ENCODE measurements at places on chromosomes 1 and 21.

DNA sequence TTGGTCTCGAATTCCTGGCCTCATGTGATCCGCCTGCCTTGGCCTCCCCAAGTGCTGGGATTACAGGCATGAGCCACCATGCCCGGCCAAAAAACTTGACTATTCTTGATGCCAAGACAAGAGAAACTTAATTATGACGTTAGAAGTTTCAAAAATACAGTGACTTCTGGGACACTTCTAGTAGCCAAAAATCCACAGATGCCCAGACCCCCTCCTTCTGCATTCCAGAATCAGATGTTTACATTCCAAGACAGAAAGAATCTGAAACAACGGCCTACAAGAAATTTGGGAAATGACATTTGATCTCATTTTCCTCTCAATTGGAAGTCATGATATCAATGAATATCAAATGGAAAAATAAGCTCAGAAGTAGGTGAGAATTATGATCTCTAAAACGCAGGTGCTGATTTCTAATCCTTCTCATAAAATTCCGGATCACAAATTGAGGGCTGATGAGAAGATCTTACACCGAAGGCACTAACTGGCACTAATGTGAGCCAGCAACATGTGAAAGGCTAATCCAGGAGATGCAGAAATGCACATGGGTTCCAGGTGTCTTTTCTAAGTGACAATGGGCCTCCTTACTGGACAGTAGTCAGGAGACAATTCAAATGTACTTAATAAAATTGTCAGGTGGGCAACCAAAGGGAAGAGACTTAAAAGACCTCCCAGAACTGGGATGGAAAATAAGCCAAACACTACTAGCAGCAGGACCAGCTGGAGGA, 5.5 kb downstream of the RAB29 start:
- no peak overlapping the region for H3K27ac ChIP-seq
- no peaks in the 10 kb centered on the region for H3K4me1 ChIP-seq
- H3K27me3 ChIP-seq = no peaks in the 10 kb centered on the region
- DNase-seq = no peak
- H3K36me3 ChIP-seq = no peaks in the 10 kb centered on the region

DNA sequence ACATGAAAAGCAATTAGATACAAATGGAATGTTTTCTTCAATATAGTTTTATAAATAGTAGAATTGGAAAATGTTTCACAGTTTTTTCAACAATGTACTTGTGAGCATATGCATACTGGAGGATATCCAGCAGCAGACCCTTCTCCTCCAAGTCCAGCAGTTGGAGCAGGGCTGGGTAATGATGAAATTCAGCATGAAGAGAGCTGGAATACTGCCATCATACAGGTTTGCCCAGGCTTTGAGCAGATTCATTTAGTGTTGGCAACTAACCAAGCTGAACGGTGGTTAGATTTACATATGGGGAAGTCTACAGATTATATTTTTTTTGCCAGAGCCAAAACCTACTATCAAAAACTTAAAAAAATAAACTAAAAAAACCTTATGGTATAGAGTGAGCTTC, 38.3 kb downstream of the WDR3 start:
- H3K27ac ChIP-seq = peak overlapping the region; percentile 33
- H3K4me1 ChIP-seq = no peaks in the 10 kb centered on the region
- H3K4me3 ChIP-seq = no peak overlapping the region
- H3K27me3 ChIP-seq = no peaks in the 10 kb centered on the region

DNA sequence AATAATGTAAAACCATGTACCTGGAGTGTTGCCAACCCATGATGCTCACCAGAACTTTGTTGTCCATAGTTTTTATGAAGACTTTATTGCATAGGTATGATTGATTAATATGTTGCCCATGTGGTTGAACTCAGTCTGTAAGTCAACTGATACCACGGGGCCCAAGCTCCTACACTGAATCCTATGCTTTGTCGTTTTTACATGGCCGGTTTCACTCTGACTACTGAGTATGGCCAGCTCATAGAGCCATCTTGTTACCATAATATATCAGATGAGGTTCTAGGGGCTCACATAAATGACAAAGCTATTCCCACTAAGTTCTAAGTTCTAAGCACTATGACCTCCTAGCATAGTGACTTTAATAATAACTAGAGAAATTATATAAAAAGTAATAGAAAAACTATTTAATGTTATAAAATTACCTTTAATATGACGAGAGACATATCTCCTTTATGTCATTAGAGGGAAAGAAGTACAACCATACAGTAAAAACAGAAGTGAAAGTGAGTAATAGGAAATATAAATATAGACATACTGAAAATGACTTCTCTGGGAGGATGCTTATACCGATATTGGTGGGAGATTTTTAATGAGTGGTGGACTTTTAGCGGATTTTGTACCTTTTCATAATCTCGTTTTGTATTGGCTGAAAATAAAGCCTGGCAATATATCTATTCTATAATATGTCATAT, 983.4 kb upstream of the PRMT6 start:
- no peaks in the 10 kb centered on the region for H3K36me3 ChIP-seq
- H3K4me1 ChIP-seq = no peaks in the 10 kb centered on the region
- H3K27me3 ChIP-seq = no peaks in the 10 kb centered on the region
- no peak for DNase-seq
- H3K4me3 ChIP-seq = no peak overlapping the region

DNA sequence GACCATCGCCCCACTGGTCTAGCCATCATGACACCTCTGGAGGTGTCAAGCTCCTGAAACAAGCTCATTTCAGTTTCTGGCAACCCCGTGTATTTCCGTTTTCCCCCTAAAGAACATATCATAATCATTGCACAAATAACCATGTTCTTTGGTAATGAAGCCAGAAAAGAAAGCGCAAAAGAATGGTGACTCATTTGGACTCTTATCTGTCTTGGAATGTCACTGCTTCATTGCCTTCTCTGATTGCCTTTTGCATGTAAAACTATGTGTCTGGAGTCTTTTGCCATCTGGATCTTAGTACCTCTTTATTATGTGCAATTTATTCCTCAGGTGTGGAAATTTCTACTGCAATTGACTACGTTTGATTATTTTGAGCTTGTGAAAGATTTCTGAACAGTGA, 110.5 kb downstream of the COLGALT2 start:
- H3K4me1 ChIP-seq = peaks cover 8% of the 10 kb centered on the region
- H3K4me3 ChIP-seq = no peak overlapping the region
- peak; percentile 56 for DNase-seq
- H3K36me3 ChIP-seq = no peaks in the 10 kb centered on the region
- H3K27ac ChIP-seq = peak overlapping the region; percentile 90

All from hepatocyte (in vitro differentiated cells).